ENCODE measurements at places on chromosomes 4 and X. TPM values are rescaled to one million over a fixed set of nuclear protein-coding genes. Genes with fewer than 3 reads are reported as not detected.

The AIFM1 gene
- 9.1 TPM for total RNA-seq

The RHOXF1 gene
- total RNA-seq, result not detected

The DMP1 gene
- total RNA-seq, result not detected

The VCX3B gene
- total RNA-seq, result not detected

The RBMXL3 gene
- total RNA-seq, result not detected

The SMARCAD1 gene
- 43.0 TPM for total RNA-seq

The SMIM10L2A gene
- total RNA-seq, result 0.73 TPM

The F8A3 gene
- 3.7 TPM for total RNA-seq

The JADE3 gene
- 5.0 TPM for total RNA-seq

The GYPE gene
- 0.85 TPM for total RNA-seq

The BTC gene
- total RNA-seq, result 0.32 TPM

Data from hair follicle dermal papilla cell (primary cell).